Brain microvascular endothelial cell (primary cell): ENCODE measurements at places on chromosomes 13 and 19.
A peak's percentile ranks its signal among the peaks of the same experiment; 100 is the strongest.

- no peak for DNase-seq
Measured at GRCh38 chr13:41402691-41403511, 54.4 kb upstream of the RGCC start.

DNA sequence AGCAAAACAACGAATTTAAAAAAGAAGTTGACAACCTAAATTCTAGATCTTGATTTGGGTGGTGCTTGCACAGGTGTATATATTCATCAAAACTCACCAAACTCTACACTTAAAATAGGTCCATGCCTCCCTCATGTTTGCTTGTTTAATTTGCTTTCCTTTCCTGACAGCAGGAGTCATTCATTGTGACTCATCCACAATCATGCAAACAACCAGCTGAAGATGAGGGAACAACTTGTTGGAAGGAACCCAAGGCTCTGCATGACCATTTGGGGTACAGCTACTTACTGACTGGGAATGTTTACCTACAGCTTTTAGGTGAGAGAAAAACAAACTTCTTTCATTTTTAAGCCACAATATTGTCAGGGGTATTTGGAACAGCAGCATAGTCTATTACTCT lies 96.6 kb downstream of the RXFP2 start:
- DNase-seq: peak; percentile 65

DNA sequence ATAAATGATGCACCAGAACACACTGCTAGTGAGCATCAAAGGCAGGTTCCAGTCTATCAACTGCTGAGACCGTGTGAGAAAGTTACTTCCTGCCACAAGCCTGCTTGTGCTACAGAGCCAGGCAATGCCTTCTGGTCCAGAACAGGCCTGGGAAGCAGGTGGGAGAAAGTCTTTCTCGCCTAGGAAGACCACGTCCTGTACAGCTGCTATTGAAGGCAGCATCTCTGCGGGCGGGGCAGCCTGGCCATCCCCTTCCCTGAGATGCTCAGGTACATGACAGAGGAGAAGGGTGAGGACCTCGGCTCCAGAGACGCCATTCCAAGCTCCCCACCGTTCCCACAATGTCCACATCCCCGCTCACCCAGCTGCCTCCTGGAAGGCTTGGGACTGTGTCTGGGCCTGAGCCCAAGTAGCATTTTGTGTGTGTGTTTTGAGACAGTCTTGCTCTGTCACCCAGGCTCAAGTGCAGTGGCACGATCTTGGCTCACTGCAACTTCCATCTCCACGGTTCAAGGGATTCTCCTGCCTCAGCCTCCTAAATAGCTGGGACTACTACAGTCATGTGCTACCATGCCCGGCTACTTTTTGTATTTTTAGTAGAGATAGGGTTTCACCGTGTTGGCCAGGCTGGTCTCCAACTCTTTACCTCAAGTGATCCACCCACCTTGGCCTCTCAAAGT lies 3.4 kb downstream of the RFX1 start:
- no peak for DNase-seq

- no peak for DNase-seq
Measured at GRCh38 chr13:95226932-95227695, 74.1 kb downstream of the ABCC4 start.

GRCh38 chr13:113843063-113843654 lies 20.7 kb downstream of the GAS6 start:
- no peak for DNase-seq
